ENCODE measurements at places on chromosomes 4 and X.

GRCh38 chrX:129585691-129586090 lies 45.6 kb downstream of the OCRL start:
- DNase-seq, result no peak

DNA sequence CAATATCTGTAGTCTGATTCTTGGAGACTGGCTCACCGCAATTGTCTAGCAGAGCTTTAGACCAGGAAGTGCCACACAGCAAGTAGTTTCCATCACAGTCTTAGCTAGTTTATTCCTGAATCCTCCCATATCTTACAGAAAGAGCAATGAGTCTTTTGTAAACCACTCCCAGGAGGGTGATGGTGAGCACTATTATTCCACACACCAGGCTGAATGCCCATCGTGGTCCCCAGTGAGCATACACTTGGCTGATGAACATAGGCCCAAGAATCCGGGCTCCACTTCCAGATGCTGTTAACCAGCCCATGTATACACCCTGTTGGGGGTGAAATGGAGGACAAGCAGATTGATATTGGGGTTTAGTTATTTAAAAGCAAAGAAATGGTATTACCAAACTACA lies 39.8 kb downstream of the PLK4 start:
- no peak for DNase-seq

DNA sequence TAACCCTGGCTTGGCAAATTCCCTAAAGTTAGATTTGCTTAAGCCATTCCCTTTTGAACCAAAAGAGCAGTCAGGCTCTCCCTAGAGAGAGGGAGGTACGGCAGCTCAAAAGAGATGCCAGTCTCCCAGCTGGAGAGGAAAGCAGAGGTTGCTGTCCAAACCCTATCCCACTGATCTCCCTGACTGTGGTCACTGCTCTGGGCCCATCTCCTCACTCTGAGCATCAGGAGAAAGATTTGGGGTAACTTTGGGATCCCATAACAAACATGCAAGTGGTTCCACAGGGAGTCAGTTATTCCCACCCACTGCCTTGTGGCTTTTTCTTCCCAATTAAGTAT lies 17.1 kb downstream of the ACSL1 start:
- DNase-seq, result no peak

DNA sequence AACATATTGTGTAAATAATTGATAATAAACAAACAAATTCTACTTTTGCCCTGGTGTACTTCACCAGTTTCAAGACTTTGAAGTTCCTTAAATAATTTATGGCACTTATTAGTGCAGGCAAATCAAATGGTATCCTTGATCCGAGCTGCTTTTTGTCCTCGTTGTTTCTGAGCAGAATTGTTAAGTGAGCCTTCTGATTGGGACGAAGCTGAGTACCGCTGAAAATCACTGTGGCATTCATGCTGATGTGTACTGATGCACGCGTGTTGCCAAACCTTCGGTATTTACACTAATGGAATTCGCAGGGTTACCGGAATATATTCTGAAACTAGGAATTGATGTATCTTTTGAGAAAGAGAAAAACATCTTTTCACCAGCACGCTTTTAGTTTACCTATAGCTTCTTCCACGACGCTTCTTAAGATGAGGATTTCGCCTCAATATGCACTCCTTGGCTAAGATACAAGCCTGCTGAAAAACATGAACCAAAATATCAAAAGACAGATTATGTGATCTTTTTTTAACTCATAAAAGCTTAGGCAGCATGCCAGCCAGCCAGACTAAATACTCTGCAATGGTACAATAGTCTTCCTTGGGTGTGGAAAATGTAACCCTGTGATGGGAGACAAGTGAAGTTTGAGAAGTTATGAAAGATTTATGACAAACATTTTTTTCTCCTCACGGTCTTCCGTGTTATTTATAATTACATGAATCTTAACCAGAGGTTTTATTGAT lies 48.9 kb upstream of the TENM3 start:
- no peak for DNase-seq

GRCh38 chr4:124219389-124219788 lies 493.1 kb downstream of the ANKRD50 start:
- DNase-seq, result no peak
